ENCODE measurements at places on chromosomes 16 and 17. TPM values are rescaled to one million over a fixed set of nuclear protein-coding genes. Genes with fewer than 3 reads are reported as not detected.

GRCh38 chr16:88624977-88625576 lies 13.3 kb upstream of the IL17C start:
- DNase-seq: no peak

DNA sequence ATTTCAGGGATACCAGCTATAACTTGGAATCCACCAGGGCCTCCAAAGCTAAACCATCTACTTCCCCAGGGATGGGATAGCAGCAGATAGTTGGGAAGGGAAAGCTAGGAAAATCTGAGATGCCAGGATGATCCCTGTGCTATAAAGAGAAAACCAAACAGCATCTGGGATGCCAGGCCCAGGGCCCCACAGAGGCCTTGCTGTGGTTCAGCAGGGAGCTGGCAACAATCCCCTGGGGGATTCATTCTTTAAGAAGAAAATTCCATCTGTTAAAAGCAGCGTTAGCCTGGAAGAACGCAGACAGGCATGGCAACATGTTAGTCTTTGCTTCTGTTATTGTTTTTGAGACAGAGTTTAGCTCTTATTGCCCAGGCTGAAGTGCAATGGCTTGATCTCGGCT lies 16.6 kb downstream of the MYO18A start:
- DNase-seq: no peak

DNA sequence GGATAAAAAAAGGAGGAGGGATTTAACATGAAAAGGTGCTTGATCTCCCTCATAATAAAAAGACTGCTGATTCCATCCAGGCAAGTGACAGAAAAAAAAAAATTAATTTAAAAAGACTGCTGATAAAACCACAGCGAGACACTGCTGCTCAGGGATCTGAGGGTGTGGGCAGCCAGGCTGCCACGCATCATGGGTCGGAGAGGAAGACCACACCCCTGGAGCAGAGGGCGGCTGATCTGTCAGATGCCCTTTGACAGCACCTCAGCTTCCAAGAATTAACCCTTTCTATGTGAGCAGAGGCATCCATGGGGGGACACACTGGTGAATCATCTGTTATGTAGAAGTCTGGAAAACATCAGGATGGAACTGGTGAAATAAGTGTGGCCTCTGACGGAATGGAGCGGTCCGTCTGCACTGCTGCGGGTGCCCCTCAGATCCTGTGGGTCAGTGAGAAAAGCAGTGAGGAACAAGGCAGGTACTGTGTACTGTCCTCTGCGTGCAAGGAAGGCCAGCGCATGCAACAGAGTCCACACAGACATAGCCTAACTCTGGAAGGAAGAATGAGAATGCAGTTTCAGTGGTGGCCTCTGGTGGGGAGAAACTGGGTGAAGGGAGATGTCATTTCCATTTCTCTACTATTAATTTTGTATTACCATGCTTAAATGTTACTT lies 19.8 kb downstream of the MAPT start:
- no peak for DNase-seq

GRCh38 chr16:21116148-21116693 lies 34.4 kb downstream of the DNAH3 start:
- DNase-seq: peak; percentile 51

- DNase-seq: peak; percentile 31
Observed at GRCh38 chr17:57138956-57139576, 54.0 kb downstream of the AKAP1 start.

- peak; percentile 5 for DNase-seq
Observed at GRCh38 chr17:12122075-12122474, 101.4 kb downstream of the MAP2K4 start.

GRCh38 chr16:77288222-77288621 lies 89.0 kb downstream of the SYCE1L start:
- no peak for DNase-seq

- no peak for DNase-seq
Observed at GRCh38 chr17:41602524-41602923, 10.0 kb downstream of the KRT16 start.

- no peak for DNase-seq
Observed at GRCh38 chr17:82241183-82241925, 12.5 kb downstream of the SLC16A3 start.

The GRAP gene
- total RNA-seq: 0.24 TPM

The CD300H gene
- total RNA-seq: not detected

The SDR42E2 gene
- total RNA-seq: 0.08 TPM
